ENCODE measurements at places on chromosomes 3 and 15. TPM values are rescaled to one million over a fixed set of nuclear protein-coding genes. Genes with fewer than 3 reads are reported as not detected.

U2SURP gene
- total RNA-seq = 175 TPM

SEMA3B gene
- total RNA-seq = 1.2 TPM

LRRC3B gene
- not detected for total RNA-seq

SCAANT1 gene
- not detected for total RNA-seq

GLCE gene
- total RNA-seq = 7.2 TPM

DUOXA2 gene
- total RNA-seq = not detected

Data from OCI-LY7 (cell line).